Upper lobe of right lung (tissue), 1 donor: ENCODE measurements at places on chromosomes 11 and 22. TPM values are rescaled to one million over a fixed set of nuclear protein-coding genes. Genes with fewer than 3 reads are reported as not detected.

DNA sequence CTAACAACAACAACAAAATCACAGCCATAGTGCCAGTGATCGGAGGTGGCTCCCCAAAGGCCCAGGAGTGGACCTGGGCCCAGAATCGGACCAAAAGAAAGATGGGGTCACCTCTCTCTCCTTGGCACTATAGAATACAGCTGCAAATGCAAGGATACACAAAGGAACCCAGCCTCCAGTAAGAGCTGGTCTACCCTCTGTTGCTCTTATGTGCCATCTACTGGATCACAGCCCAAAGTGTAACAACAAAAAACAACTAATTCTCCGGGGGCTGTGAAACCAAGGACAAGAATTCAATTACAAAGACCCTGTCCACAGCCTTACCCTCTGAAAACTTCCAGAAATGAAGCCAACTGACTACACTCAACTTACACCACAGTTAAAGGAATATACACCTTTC lies 21.6 kb downstream of the OR8G5 start:
- DNase-seq, result no peak

DNA sequence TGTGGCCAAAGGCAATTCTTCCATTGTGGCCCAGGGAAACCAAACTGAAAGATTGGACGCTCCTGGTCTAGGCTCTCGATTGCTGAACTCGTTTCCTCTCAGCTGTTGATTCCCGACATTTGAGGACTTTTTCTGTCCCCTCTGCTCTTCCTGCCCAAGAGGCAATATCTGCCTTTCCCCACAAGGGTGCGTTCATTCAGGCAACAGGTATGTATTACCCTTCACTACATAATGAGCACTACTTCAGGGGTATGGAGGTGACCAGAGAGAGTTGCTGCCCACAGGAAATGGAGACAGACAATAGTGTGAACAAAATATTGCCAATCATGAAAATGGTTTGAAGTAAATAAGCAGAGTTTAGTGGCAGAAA lies 8.2 kb downstream of the PTH start:
- DNase-seq, result no peak

DNA sequence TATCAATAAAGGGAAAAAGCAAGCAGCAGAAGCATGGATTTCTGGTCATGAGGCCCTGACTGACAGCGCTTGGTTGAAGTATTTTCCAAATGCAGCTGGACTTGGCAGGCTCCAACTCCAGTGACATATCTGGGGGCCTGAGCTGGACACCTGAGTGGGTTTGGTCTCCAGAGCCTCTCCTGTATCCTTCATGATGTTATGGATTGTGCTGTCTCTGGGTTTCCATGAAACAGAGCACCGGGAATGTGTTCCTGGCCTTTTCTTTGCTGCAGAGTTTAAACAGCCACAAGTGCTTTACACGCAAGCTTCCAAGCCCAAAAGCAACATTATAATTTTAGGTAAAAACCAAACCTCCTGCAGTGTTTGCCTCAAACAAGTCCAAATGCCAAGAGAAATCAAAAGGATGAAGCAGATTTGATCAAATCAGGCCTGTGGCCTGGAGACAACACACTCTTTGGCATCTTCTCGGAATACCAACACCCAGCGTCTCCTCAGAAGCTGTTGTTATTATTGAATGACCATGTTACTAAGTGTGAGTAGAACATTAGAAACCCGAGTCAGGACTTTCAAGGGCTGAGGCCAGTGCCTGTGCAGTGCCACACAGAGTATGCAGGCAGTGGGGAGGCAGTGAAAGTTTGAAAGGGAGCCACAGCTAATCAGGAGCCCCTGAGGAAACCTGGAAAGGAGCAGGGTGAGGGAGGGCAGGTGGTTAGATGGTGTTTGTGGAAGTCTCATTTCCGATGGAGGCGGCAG lies 42.0 kb downstream of the ME3 start:
- no peak for DNase-seq

DNA sequence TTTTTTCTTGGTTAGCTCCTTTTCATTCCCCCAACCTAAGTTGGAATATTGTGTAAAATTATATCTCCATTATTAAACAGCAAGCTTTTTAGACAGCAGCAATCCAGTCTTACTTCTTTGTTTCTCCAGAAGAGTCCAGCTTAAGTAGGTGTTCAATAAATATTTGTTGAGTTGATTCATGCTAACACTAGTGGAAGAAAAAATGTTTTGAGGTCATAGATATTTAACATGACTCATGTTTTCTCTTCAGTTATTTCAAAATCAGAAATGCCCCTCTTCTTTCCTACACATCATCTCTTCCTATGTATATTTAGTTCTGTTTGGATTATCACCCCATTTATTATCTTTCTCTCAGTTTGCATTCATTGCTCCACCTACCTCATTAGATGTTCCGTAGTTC lies 20.3 kb downstream of the CCDC83 start:
- DNase-seq, result no peak

- no peak for DNase-seq
Observed at GRCh38 chr11:22263613-22264012, 70.7 kb downstream of the ANO5 start.

- peak; percentile 67 for DNase-seq
Observed at GRCh38 chr11:79400717-79401330, 40.0 kb downstream of the TENM4 start.

GRCh38 chr11:95084509-95084908 lies 5.1 kb upstream of the ENDOD1 start:
- no peak for DNase-seq

- no peak for DNase-seq
Observed at GRCh38 chr11:119051440-119052162, 5.4 kb downstream of the HYOU1 start.

- DNase-seq, result peak; percentile 61
Observed at GRCh38 chr22:45892681-45893461, 84.1 kb downstream of the WNT7B start.

- no peak for DNase-seq
Observed at GRCh38 chr11:44171518-44171917, 76.0 kb downstream of the EXT2 start.

GRCh38 chr11:72755713-72756285 lies 3.6 kb upstream of the ARAP1 start:
- DNase-seq, result no peak

GRCh38 chr11:102494216-102494615 lies 36.3 kb downstream of the MMP7 start:
- DNase-seq, result no peak

DNA sequence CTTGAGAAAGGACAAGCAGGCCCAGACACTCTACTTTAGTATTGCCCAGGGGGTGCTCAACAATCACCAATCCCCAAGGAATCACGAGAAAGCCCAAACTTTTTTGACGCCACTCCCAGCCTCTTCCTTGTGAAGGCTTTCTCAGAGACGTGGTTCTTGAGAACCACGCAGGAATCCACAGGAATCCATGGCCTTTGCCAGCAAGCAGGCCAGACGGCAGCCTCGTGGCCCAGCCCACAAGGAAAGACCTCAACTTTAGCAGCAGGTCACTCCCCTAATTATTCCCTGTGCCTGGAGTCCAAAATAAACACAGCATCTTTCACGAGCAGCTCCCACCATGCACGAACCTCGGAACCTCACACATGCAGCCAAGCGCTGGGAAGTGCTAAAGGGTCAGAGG lies 104.2 kb downstream of the WT1 start:
- DNase-seq, result no peak

GRCh38 chr11:28139841-28140415 lies 31.7 kb downstream of the METTL15 start:
- DNase-seq, result no peak

GRCh38 chr11:11977206-11977938 lies 31.1 kb downstream of the DKK3 start:
- DNase-seq, result peak; percentile 65

- DNase-seq, result no peak
Observed at GRCh38 chr11:94058630-94059029, 37.5 kb downstream of the HEPHL1 start.

DNA sequence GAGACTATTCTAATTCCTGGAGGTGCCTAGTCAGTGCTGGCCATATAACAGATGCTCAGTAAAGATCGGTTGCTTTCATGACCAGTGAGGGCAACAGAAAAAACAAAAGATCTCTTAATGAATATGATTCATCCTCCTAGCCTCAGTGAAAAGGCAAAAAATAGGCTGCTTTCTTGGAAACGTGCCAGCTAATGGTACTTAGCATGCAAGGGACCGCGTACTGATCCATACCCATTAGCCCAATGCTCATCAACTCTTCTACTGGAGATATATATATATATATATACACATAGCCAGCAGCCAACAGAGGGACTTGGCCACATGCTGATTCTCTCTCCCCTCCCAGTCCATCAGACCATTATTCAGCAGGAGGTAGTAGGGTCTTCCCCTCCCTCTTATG lies 320.4 kb downstream of the KIRREL3 start:
- no peak for DNase-seq

DNA sequence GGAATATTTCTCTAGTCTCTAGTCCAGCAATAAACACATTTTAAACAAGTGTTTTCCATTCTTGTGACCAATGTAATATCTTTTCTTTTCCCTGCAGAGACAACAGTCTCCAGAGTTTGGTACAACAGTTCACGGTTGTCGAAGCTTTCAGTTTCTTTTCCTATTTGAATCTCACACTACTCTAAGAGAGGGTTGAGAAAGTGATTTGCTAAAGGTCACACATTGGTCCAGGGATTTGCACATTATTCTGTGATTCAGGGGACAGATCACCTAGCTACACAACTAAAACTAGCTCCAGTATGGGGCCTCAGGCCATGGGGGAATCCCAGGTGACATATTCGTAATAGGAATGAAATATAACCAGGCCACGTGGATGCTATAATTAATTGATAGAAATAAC lies 132.5 kb downstream of the HIPK3 start:
- DNase-seq, result no peak

- DNase-seq, result no peak
Observed at GRCh38 chr11:130738611-130739010, 177.7 kb downstream of the SNX19 start.

DNA sequence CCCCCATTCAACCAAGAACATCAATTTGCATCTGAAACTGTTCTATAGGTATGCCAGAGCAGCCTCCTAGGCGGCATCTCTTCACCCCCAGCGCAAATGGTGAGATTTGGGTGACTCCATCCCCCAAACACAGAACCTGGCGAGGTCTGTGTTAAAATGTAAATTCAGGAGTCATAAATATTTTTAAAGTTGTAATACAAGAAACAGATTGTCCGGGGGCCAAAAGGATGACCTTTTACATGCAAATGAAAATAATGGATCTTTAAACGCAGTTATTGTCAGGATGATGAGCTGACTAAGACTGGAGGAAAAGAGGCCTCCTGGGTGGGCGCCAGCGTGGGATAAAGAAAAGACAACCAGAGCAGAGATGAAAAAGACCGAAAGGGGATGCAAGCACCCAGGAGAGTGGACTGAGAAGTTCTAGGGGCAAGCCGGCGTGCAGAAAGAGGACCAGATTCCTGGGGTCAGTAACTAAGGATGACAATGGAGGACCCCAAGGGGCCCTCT lies 16.0 kb upstream of the ADA2 start:
- DNase-seq, result no peak

- DNase-seq, result no peak
Observed at GRCh38 chr11:45390407-45390806, 104.3 kb upstream of the SYT13 start.

- DNase-seq, result no peak
Observed at GRCh38 chr11:110892741-110893285, 180.6 kb upstream of the ARHGAP20 start.

Gene BRSK2
- 0.26 TPM for total RNA-seq

Gene FRMD8
- 37.1 TPM for total RNA-seq

Gene CDKN1C
- 42.1 TPM for total RNA-seq

Gene SLC37A2
- 25.1 TPM for total RNA-seq

Gene SLC22A25
- not detected for total RNA-seq

Gene KCNJ1
- 0.23 TPM for total RNA-seq

Gene SEC14L6
- total RNA-seq, result 17.2 TPM

Gene GNAZ
- total RNA-seq, result 3.0 TPM

Gene ASPHD2
- 1.2 TPM for total RNA-seq

Gene CST6
- 23.7 TPM for total RNA-seq

Gene CBLIF
- not detected for total RNA-seq

Gene POTEH
- not detected for total RNA-seq

Gene VPREB1
- not detected for total RNA-seq

Gene XKR3
- not detected for total RNA-seq
